Fibroblast of skin of right quadriceps (primary cell): ENCODE measurements at places on chromosomes 12 and 14.

- DNase-seq = no peak
Measured at GRCh38 chr12:115374480-115375185, 690.7 kb upstream of the TBX3 start.

GRCh38 chr12:46933947-46934346, 108.2 kb upstream of the SLC38A4 start:
- DNase-seq = peak; percentile 72

GRCh38 chr14:98171654-98172053, 1100.3 kb downstream of the BCL11B start:
- DNase-seq = no peak

GRCh38 chr14:59274991-59275391, 86.5 kb downstream of the DAAM1 start:
- no peak for DNase-seq

DNA sequence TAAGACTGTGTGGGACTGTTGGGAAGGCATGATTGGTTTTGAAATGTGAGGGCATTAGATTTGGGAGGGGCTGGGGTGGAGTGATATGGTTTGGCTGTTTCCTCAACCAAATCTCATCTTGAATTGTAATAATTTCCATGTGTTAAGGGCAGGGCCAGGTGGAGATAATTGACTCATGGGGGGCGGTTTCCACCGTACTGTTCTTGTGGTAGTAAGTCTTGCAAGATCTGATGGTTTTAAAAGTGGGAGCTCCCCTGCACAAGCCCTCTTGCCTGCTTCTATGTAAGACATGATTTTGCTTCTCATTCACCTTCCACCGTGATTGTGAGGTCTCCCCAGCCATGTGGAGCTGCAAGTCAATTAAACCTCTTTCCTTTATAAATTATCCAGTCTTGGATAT, 76.6 kb upstream of the PPFIA2 start:
- no peak for DNase-seq

- DNase-seq = no peak
Measured at GRCh38 chr12:30696103-30696408, 387 bp upstream of the IPO8 start.

DNA sequence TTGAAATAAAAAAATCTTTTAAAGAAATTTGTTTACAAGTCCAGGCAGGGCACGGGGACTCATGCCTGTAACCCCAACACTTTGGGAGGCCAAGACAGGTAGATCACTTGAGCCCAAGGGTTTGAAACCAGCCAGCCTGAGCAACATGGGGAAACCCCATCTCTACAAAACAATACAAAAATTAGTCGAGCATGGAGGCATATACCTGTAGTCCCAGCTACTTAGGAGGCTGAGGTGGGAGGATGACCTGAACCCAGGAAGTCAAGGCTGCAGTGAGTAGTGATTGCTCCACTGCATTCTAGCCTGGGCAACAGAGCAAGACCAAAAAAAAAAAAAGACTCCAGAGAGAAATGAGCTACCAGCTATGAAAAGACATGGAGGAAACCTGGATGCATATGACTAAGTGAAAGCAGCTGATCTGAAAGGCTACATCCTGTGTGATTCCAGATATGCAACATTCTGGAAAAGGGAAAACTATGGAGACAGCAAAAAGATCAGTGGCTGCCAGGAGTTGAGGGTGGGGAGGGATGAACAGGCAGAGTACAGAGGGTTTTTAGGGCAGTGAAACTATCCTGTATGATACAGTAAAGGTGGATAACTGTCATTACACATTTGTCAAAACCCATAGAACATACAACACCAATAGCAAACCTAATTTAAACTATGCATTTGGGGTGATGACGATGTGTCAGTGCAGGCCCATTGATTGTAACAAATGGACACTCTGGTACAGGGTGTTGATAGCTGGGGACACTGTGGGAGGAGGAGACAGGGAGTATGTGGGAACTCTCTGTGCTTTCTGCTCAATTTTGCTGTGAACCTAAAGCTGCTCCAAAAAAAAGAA, 59.9 kb downstream of the PRKAB1 start:
- no peak for DNase-seq

DNA sequence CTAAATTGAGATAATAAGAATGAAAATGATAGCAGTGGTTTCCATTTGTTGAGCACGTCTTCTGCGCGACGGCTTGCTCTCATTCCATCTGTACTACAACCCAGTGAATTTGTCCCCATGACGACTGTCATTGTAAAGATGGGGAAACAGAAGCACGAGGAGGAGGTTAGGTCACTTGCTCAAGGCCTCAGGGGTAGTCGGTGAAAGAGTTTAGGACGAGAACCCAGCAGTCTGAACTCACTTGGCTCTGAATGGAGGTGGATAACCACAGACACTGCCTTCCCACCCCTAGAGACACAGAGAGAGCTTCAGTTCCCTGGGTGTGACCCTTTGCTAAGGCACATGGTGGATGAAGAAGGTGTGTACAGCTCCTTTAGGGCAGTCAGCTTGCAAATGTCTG, 30.9 kb upstream of the PLEKHG3 start:
- no peak for DNase-seq

GRCh38 chr12:107467716-107468115, 217.9 kb upstream of the PWP1 start:
- no peak for DNase-seq

GRCh38 chr12:120688527-120689071, 1.6 kb downstream of the MLEC start:
- peak; percentile 17 for DNase-seq

DNA sequence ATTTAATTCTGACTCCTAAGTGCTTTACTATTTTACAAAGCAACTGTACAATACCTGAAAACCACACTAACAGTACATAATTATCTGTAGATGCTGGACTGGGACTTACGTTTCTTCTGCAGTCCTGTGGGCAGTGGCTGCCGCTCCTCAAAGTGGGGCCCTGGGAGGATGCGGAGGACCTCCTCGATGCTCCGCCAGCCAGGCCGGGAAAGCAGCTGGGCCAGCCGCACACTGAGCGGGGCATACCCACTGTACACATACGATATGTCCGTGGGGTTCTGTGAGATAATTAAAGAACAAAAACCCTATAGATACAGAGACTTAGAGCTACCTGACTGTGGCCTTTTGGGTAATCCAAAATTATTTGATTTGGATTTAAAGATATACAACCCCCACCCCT, 6.8 kb upstream of the DIABLO start:
- no peak for DNase-seq

GRCh38 chr14:100677554-100678468, 48.9 kb upstream of the DLK1 start:
- peak; percentile 51 for DNase-seq

DNA sequence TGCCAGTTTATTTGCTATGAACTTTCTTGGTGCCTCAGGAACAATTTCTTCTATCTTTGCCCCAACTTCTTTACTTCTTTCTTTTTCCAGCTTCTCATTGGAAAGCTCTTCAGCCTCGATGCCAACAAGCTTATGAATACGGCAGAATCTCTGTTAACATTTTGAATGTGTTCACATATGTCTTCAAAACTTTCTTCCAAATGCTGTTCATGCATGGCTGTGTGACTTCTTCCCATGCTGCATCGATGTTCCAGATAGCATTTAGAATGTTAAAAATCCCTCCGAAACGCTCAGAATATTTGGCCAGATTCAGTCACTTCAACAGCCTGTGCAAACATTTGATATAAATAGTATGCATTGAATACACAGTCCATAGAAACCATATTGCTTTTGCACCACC, 247.8 kb upstream of the ARID2 start:
- no peak for DNase-seq

DNA sequence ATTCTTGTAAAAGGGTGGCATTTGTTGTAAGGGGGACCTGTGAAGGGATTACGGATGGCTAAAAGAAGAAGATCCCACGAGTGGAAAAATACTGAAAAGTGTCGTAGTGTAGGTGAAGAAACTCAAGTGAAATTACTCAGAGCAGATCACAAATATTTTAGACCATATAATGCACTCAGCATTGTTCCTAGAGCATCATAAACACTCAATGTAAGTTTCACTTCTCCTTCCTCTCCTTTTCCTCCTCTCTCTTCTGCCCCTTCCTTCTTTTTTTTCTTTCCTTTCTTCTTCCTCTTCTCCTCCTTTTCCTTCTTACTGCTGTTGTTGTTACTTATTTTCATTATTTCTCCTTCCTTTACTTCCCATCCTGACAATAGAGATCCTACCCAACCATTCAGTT, 445.6 kb downstream of the ADAMTS20 start:
- DNase-seq = no peak

GRCh38 chr12:56267443-56268071, 815 bp downstream of the COQ10A start:
- DNase-seq = no peak

DNA sequence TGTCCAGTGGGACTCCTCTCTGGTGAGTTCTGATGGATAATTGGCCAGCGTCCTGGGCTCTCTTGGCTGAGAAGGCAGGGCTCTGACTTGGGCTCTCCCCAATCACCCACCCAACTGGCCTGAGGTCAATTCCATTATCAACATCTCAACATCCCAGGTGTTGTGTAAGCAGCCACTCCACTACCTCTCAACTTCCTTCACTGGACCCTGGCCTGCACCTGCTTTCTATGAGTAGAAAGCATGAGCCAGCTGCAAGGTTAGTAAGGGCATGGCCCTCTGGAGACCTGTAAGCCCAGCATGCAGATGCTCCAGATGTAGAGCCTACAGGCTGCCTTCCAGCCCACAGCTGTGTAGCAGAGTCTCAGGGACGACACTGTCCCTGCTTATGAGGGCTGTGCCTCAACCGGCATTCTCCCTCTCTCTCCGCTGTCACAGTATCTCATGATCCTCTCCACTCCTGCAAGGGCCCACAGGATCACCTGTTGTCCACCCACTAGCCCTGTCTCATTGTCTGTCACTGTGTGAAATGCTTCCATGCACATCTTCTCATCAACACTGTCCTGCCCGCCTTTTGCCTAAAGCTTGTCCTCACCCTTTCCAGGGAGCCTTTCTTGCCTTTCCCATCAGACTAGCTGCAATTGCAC, 5.4 kb upstream of the KRT81 start:
- DNase-seq = no peak

GRCh38 chr14:71703477-71703876, 228.8 kb upstream of the RGS6 start:
- DNase-seq = peak; percentile 47

DNA sequence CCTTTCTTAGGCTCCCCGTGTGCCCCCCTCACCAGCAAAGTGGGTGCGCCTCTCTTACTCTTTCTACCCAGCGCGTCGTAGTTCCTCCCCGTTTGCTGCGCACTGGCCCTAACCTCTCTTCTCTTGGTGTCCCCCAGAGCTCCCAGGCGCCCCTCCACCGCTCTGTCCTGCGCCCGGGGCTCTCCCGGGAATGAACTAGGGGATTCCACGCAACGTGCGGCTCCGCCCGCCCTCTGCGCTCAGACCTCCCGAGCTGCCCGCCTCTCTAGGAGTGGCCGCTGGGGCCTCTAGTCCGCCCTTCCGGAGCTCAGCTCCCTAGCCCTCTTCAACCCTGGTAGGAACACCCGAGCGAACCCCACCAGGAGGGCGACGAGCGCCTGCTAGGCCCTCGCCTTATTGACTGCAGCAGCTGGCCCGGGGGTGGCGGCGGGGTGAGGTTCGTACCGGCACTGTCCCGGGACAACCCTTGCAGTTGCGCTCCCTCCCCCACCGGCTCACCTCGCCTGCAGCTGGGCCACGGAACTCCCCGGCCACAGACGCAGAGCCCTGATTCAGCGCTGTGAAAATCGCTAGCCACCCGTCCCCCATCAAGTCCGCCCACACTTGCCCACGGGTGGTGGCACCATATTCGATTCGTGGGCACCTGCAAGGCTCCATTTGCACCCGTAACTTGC, 1.3 kb downstream of the TMEM233 start:
- no peak for DNase-seq

DNA sequence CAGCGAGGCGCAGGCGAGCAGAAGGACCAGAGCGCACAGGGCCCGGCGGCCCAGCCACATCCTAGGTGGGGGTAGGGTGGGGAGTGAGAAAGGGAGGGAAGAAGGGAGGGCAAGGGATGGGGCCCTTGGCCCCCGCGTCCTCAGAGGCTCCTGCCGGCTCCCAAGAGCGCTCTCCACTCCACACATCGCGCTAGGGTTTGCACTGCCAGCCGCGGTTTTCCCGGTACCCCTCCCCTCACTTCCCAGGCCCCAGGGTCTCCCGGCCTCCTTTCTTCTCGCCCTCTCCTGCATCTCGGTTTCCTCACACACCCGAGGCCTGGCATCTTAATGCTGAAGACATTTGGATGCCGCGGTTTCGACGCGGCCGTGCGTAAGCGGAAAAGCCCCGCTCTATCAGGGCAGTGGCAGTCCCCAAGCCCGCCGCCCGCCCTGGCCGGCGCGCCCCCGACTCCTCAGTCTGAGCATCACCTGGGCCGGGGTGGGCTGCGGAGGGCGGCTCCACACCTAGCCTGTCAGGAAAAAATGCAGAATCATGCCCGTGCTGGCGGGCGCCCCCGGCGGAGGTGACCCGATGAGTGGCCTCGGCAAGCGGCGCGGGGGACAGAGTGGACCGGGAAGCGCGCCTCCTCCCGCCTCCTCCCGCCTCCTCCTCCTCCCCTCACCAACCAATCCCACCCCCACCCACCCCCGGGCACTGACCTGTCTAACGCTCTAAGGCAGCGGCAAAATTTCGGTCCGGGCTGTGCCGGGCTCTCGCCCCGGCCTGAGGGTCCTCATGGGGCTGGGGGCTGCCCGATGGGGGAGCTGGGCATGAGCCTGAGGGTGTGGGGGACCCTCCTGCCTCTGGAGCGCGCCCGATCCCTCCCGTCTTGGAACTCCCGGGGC, 686 bp downstream of the B4GALNT1 start:
- no peak for DNase-seq

GRCh38 chr12:109462868-109463692, 14.0 kb downstream of the KCTD10 start:
- DNase-seq = peak; percentile 99

GRCh38 chr12:49664591-49665239, 41.4 kb downstream of the PRPF40B start:
- DNase-seq = no peak

- no peak for DNase-seq
Measured at GRCh38 chr12:93274937-93275336, 102.8 kb upstream of the NUDT4 start.

DNA sequence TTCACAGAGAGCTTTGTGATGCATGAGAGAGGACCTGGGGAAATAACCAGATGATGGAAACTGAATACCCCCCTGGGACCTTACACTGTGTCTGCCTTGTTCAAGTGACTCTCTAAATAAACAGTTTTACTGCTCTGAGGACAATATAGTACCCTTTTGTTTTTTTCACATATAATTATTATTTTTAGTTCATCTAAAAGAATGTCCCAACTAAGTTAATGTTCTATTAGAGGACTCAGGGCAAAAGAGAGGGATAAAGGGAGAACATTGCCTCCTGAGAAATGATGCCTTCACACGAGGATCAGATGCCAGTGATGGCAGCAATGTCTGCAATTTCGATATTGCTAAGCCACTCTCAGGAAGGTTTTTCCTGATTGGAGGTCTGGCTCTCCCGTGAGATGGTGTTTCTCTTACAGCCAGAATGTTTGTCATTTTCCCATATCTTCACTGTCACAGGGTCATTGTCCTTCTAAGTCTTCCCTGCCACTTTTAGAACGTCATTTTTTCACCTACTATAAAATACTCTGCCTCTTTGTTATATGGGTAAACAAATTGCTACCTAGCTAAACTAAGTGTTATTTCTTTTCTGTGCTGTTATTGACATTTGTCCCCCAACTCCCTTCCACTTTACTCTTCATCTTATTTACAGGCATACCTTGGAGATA, 201.6 kb downstream of the RAD51B start:
- no peak for DNase-seq

- no peak for DNase-seq
Measured at GRCh38 chr12:126676434-126676833, 1590.5 kb upstream of the TMEM132C start.
